HepG2 (cell line): ENCODE measurements at places on chromosomes 16 and 17.

DNA sequence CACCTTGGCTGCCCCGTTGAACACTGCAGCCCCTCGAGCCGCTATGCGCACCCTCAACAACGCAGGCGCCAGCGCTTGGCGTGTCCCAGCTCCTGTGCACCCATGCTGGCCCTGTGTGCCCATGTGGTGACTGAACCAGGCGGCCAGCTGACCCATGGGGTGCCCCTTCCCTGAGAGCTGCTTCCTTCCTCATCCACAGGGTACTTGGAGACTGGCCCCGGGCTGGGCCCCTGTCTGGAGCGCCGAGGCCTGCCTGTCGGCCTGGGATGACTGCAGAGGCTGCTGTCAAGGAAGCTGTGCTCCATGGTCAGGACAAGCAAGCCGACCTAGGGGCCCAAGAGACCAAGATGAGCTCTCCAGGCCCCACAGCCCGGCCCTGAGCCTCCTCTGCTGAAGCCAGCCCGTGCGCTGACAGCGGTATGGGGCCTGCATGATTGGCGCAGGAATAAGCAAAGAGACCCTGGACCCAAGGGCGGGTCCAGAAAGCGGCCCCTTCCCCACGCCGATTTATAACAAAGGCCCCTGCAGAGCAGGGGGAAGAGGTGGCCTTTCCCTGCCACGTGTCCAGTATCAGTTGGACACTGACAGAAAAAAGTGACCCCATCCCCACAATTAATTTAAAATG lies 21.6 kb upstream of the BAHCC1 start:
- DNase-seq = no peak

DNA sequence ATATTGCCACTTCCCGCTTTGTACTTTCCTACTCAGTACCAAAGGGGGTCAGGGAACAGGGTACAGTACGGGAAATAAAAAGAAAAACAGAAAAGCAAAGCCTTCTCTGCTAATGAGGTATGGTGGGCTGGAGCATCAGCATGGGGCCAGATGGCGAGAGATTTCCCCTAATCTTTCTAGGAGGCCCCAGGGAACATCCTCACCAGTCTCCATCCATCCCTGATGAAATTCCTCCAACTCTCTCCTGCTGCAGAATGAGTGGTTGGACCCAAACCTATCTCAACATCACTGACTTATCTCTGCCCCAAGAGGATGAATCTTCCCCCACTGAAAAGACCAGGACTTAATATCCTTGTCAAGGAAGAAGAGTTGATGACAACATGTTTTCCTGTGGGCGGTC lies 185.6 kb downstream of the C16orf78 start:
- no peak for DNase-seq

DNA sequence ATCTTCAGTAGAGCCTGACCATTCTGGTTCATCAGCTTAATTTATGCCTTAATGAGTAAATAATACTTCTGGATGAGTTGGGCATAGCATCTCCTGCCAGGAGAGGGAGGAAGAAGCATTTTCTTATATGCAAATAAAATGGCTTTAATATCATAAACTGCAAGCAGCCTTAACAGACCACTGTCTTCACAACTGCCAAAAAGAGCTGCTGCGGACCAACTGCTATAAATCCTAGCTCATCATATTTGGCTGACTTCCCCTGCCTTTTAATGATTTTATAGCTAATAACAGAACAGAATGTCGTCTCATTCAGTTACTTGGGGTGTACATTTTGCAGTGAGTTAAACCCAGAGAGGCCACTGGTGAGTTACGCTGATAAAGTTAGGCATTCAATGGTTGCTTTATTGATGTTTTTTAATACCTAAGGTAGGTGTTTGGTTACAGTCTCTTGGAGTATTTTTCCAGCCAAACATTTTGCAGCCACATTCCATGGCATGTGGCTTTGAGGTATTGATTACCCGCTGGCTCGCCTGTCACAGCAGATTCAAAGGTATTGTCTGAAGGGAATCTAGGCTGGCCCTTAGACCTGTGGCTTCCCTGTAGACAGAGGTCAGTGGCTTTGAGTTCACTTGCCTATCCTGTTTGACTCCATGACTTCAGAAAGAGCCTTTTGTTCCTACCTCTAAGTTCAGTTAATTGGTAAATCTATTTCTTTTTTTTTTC lies 16.4 kb downstream of the FAM20A start:
- peak; percentile 81 for DNase-seq

- DNase-seq = no peak
These were observed 2.8 kb downstream of the ACE start for GRCh38 chr17:63479495-63480184.

- no peak for DNase-seq
These were observed 164.0 kb upstream of the HS3ST3A1 start for GRCh38 chr17:13765701-13766100.

DNA sequence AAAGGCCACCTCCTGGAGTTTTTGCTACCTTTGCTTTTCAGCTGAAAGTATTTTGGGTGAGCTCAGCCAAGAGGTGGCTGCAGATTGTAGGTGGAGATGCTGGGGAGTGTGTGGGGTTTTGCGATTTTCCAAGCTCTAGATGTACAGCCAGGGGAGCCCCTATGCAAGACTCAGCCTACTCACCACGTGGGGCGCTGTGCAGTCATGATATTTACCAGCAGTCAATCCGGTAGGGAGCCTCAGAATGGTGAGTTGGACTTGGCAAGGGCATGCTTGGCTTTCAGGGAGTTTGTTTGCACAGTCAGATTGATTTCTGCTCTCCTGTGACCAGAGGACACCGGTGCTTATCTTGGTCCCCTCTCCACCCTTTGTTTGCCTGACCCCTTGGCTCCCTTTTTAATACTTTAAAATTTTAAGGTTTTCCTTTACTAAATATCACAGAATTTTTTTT lies 175.3 kb downstream of the UTP18 start:
- peak; percentile 92 for DNase-seq

GRCh38 chr17:74271281-74271680 lies 2.8 kb upstream of the DNAI2 start:
- no peak for DNase-seq

DNA sequence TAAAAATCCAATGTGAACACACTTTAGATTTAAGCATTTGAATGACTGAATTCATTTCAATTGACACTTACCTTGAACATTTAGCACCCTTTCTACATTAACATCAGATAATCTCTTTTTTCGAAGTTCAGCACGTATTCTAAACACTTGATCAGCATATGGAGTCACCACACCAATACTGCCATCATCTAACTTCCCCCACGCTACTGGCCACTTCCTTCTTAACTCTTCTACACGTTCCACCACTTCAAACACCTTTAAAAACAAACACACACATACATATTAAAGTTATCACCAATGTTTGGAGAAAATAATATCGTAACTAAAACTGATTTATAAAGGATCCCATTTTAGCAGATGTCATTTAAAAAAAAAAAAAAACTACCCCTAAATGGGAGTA lies 93.5 kb downstream of the CACNG1 start:
- no peak for DNase-seq

GRCh38 chr16:4309833-4310266 lies 6.0 kb upstream of the GLIS2 start:
- peak; percentile 67 for DNase-seq

DNA sequence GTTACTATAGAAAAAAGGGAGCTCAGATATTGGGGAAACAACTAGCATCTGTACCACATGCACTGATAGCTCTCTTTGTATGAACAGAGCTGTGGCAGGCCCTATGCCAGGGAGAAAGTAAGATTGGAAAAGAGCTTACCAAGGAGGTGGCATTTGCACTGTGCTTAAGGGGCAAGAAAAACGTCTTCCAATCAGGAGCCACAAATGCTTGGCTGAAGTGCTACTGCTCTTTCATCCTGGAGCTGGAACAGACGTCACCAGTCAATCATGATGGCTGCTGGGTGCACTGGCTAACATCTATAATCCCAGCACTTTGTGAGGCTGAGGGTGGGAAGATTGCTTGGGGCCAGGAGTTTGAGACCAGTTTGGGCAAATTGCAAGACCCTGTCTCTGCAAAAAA lies 218.5 kb downstream of the SEC14L1 start:
- DNase-seq = no peak

- peak; percentile 78 for DNase-seq
These were observed 3.0 kb downstream of the MT2A start for GRCh38 chr16:56611281-56611833.

DNA sequence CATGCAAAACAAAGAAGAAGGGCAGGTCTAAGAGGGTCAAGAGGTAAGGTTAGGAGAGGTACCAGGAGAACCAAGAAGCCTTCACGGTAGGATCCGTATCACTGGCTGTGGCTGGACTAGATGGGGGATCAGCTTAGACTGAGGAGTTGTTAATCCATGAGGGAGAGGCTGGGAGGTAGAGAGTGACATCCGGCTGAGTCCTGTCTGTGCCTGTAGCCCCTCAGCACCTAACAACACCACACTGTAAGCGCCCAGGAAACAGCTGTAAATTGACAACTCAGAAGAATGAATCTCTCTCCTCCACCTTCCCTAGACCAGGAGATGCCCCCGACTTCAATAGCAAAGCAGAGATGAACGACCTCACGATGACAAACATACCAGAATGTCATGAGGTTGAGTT lies 199.4 kb upstream of the RPL38 start:
- DNase-seq = no peak

- DNase-seq = no peak
These were observed 6.4 kb downstream of the PDK2 start for GRCh38 chr17:50101346-50102163.

DNA sequence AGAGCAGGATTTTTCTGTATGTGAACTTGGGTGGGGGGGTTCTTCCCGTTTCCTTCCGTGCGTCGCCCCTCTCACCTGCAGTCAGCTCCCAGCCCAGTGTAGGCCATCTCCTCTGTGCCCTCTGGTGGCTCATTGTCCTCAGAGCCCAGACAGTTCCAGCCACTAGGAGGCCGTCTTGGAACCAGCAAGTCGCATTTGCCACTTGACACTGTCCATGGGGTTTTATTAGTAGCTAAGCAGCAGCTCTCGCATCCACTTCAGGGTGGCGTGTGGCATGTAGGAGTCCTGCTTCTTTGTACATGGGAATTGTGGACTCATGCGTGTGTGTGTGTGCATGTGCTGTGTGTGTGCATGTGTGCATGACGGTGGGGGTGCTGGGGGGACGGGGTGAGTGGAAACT lies 74.0 kb downstream of the SEC14L1 start:
- peak; percentile 65 for DNase-seq

GRCh38 chr17:41909088-41909487 lies 9.7 kb downstream of the ACLY start:
- no peak for DNase-seq

DNA sequence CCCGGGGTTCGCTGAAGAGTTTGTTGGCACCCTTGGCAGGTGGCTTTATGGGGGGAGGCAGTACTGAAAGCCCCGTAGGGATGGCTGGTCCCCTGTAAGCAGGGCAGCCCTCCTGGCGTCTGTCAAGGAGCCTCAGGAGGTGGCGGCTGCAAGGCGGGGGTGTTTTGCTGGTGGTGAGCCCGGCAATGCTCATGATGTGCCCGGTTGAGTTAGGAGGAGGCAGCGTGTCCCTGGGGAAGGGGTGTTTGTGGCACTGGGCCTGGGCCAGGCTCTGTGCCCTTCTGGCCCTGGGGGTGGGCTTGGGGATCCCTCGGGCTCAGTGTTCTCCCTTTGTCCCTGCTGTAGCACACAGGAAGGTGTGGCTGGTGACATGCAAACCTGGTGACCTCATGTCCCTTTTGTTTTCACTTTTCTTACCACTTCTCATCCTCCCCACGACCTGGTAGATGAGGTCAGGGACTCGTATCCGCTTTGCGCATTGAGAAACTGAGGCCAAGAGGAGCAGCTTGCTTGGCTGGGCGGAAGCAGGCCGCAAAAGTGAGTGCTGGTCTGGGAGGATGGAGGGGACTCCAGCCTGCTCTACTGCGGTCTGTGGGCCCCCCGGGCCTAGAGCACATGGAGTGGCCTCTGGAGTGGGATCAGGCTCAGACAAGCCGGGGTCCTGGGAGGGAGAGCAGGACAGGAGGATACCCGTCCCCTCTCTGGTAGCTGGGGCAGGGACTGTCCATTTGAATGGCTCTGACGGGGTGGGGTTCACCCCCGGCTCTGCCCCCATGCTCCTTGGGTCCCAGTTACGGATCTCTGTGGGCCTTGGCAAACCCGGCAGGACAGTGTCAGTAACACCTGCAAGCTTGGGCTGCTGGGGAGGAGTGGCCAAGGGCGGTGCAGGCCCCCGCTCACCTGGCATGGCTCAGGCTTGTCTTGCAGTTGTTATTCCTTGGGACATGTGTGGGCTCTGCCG lies 2.2 kb downstream of the SNN start:
- DNase-seq = no peak

- DNase-seq = no peak
These were observed at the start of gene AKTIP for GRCh38 chr16:53502331-53503269. AKTIP (minus strand) TSS chr16:53503209; CDS start chr16:53500259, 2,950 bp downstream.

DNA sequence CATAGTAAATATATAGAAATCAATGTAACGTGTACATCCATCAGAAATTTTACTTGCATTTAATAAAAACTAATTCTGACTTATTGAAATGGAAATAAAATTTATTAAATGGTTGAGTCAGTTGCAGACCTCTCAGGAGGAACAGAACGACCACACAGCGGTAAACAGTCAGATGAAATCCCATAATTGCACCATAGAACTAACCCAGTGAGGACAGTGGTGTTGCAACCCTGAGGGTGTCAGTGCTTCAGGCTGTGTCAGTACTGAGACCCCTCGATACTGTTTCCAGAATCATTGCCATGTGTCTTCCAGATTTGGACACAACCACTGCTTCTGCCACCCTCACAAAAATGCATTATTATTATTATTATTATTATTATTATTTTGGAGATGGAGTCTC lies 29.0 kb upstream of the SSTR2 start:
- DNase-seq = no peak

DNA sequence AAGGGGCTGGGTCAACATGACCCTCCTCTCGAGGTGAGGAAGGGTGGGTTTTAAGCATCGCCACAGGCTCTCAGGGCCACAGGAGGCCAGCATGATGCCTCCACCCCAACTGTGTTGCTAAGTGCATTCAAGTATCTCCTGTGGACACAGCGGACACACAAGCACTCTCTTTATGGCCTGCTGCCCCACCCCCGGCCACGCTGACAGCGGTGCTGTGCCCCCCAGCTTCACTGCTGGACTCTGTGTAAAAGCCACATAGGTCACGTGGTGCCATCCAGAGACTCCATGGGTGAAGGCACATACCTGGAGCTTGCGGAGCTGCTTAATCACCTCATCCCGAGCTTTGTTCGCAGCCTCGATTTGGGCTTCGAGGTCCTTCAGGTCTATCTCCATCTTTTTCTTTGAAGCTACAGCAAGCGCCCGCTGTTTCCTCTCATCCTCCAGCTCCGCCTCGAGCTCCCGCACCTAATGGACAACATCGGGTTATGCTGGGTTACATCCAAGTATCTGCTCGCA lies 51.5 kb downstream of the NDEL1 start:
- no peak for DNase-seq

GRCh38 chr17:55272711-55273578 lies 8.2 kb downstream of the HLF start:
- DNase-seq = no peak

DNA sequence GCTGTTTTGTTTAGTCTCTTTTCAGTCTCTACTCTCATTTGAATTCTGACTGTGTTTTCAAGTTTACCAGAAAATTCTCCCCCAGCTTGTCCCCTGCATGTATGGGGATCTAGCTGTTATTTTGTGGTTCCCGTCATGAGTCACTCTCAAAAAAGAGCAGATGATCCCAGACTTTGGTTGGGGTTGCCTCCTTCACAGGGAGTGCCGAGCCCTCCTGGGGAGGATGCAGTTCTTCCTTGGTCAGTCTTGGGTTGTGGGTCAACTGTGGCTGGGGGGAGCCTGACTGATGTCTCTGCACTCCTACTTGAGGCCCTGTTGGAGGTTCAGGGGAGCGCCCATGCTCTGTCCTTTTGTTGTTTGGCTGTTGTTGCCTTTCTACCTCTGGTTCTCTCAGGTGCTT lies 37.7 kb downstream of the EPN2 start:
- no peak for DNase-seq
